NCI-H1092 (cell line): ENCODE measurements at places on chromosomes 2 and 18.

DNA sequence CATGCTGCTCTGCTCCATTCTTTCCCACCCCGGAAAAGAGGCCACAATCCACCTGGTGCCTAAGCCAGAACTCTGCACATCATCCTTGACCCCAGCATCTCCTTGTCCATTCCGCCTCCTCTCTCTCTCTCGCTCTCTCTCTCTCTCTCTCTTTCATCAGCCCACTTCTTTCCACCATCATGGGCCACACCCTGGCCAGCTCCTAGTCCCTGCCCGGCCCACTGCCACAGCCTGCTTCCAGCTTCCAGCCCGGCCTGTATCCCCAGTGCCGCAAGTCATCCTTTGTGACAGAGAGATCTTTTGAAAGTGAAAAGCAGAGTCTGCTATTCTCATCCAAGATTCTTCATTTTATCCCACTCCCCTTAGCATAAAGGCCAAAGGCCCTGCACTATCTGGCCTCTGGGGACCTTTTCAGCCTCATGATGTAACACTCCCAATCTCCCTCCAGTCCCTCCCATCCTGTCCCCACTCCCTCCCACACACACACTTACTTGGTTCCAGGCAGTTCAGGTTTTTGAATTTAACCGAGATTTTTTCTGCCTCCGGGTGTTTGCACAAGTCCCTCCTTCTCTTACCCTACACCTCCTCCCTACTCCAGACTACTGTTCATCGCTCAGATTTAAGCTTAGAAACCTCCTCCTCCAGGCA, 214.0 kb downstream of the EN1 start:
- no peak for DNase-seq

- DNase-seq, result no peak
These were observed 194.6 kb upstream of the SMAD2 start for GRCh38 chr18:48124857-48125626.

GRCh38 chr2:109171444-109172334, 42.7 kb downstream of the SH3RF3 start:
- no peak for DNase-seq

GRCh38 chr2:73035899-73036711, 35.4 kb downstream of the SFXN5 start:
- DNase-seq, result no peak

DNA sequence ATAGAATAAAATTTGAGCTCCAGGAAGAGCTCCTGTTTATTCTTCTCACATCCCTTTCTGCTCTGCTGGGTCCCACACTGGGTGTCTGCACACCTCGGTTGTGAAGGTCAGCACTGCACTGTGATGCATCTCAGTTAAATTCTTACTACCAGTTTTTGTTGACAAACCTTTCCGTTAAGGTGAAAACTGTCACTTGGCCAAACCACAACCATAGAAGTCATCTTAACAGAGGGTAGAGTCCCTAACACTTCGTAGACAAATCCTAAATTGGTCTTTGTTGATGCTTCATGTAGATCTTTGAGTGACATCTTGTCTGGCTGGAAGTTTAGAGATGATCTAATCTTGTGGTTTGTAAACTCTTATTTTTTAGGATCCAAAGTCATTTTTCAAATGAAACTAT, 167.4 kb upstream of the MAP3K20 start:
- DNase-seq, result no peak

GRCh38 chr2:230650585-230651137, 62.0 kb upstream of the CAB39 start:
- no peak for DNase-seq

DNA sequence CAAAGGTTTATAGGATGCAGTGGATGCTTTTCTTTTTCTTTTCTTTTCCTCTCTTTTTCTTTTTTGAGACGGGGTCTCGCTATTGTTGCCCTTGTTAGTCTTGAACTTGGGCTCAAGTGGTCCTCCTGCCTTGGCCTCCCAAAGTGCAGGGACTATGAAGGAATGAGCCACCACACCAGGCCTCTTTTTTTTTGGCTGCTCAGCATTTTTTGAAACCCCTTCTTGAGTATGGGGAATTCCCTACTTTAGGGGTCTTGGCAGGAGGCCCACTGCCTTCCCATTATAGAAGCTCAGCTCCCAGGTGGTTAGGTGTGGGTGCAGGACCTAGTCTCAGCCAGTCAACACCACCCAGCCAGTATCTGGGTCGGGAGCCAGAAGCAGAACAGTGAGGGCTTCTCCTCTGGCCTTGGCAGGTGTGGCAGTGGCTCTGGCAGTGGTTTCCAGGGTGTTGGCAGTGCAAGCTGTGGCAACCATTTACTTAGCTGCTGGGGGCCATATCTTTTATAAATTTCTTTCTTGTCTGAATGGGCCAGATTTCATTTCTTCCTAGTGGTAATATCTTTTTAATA, 51.4 kb upstream of the ACYP2 start:
- DNase-seq, result no peak

GRCh38 chr2:48080534-48081316, 174.4 kb upstream of the FBXO11 start:
- no peak for DNase-seq

DNA sequence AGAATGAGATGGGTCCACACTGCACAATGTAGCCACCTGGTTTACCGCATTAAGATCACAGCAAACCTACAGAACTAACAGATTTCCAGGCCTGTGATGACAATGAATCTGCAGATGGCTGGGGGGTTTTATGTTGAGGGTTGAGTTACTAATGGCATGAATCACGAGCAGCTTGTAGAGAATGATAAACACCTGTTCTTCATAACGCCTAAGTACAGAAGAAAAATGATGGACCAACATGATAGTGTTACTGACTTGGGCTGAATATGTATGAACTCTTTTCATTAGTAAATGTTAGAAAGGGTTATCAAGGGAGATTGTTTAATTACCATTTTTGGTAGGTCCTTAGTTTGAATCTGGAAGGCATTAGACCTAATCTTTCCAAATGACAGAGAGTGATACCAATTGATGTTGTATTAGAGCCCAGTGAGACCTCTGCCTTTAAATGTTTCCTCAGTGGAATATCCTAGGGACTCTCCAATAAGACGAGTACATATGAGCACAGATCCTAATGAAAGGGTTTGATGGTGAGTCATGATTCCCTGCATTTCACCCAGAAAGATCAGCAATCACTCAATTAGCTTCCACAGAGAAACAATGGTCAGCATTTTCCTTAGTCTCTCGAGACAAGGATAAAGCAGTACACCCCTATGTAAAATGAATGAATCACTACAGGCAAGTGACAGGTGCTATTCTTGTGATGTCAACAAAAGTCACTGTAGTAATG, 243.8 kb downstream of the DLGAP1 start:
- DNase-seq, result no peak

DNA sequence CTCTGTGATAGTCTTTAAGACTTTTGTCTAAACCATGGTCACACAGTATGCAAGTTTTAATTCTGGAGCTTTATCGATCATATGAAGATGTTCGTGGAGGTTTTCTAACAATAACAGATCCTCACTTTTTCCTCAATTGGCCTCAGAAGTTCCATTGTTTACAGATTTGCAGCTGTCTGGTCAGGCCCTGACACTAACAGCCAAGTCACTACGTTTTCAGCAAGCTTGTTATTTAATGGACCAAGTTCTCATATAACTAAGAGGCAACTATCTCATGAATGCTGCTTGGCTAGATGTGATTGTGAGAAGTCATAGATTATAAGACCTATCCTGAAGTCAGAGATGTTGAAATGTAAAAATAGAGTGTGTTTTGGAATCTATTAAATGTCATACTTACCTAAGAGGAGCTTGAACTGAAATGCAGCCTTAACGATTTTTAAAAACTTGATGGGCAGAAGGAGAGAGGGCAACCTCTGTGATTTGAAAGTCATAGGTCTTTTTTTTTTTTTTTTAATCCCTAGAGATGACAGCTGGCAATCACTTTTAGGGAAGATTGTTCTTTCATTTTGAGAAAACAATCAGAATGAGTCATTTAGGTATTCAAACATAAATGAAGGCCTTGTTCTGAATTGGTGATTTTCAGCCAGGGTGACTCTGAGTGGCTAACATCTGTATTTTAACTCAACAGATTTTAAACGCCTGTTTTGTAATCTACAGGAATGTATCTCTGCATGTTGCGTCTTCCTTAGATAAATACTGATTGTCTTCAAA, 48.4 kb upstream of the NEMP2 start:
- no peak for DNase-seq

- no peak for DNase-seq
These were observed 130.2 kb downstream of the CD226 start for GRCh38 chr18:69817335-69817940.

DNA sequence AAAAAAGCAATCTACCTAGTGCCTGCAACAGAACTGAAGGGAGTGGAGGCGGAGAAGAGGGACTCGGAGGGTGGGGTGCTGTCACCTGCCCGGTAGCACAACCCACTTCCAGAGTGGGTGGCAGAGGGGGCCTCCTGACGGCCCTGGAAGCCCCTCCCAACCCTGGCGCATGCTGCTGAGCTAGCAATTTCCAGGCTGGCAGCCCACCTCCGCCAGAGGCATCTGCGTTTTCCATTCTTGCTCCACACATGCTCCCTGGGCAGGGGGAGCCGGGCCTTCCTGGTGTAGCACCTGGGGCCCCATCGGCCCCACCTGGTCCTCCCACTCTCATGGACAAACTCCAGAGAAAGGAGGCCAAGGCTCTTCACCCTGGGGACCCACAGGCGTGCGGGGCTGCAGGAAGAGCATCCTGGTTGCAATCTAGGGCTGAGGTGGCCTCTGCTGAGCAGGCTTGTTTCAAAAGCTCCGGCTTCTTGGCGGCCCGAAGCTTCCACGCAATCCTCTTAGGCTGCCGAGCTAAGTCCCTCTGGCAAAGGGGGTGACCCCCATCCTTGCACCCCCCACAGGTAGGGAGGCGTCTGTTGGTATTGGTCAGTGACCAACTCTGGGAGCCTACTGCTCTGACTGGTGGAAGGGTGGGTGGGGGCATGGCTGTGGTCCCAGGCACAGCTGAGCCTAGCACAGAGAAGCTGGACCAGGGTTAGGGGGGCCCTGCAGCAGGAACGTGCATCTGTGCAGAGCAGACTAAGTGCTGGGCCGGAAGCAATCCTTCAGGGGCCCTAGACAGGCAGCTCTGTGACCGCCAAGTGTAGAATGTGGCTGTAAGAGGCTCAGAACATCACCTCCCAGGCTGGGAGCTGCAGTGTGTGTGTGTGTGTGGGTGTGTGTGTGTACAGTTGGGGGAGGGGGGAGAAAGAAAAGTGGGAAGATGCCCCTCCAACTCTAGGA, 2.6 kb downstream of the HS6ST1 start:
- DNase-seq, result no peak

DNA sequence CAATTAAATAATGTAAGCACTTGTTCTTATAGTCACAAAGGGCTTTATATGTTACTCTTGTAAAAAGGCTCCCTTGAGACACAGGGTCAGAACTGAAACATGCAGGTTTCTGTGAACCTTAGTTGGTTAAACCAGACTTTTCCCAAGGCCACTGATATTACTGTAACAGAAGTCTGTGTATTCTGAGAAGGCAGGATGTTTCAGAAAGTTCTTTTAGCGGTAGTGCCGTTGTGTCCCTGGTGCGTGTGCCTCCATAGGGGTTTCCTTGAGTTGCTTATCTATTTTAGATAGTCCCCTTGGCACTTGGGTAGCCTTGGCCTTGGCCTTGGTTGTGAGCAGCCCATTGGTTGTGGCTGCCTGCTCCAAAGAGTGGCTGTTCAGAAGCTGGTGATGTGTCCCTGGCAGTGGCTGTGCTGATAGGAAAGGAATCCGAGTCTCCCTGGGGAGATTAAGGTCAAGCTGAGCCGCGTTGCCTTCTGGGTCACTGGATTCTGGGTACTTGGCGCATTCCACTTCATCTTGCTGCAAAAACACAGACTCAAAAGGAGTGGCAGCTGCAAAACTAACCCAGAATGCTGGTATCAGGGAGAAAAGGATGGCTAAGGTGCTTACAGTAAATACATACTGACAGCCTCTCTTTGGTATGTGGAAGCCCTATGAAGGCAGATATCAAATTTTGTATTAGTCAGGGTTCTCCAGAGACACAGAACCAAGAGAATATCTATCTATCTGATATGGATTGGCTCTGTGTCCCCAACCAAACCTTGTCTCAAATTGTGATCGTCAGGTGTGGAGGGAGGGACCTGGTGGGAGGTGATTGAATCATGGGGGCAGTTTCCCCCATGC, 69.7 kb downstream of the FHOD3 start:
- DNase-seq, result no peak

- no peak for DNase-seq
These were observed 358.8 kb downstream of the CMPK2 start for GRCh38 chr2:6506859-6507258.

DNA sequence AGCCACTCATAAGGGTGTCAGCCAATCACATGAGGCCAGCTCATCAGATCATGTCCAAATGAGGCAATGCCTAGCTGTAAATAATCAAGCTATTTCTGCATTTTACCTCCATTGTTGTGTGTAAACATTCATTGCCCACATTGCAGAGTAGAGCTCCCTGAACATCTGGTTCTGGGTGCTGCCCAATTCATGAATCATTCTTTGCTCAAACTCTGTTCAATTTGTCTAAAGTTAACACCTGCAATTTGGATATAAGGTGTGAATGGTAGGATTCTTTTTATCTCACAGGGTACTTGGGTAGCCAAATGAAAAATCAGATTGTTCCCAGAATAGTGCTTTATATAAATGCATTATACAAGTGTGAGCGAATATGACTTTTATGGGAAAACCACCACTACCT, 345.5 kb upstream of the NT5C1B start:
- no peak for DNase-seq

- DNase-seq, result no peak
These were observed 63.0 kb upstream of the ACSL3 start for GRCh38 chr2:222797871-222798270.

DNA sequence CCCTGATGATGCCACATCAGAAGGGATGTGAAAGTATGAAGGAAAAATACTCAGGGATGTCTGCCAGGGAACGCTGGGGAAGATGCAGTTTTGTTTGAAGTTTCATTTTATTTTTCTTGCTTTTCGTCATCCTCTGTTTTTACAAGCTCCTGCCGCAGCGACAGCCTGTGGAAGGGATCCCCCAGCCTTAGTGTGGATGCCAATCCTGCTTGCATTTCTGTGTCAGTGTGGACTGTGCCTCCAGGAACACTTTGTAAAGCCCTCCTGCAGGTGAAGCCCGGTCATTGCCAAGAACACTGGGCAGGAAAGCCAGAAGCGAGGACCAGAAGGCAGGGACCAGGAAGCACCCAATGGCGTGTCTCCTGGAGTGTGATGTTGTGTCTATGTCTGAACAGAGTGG, 234.3 kb downstream of the SEPTIN10 start:
- DNase-seq, result no peak

- no peak for DNase-seq
These were observed 130.9 kb upstream of the SMAD7 start for GRCh38 chr18:49081511-49082155.
